Activated CD4-positive, alpha-beta memory T cell treated with anti-CD3 and anti-CD28 coated beads, Interleukin-2, amount 10 ng/mL, durations not matched to agents 7 days and 5 days (primary cell): ENCODE measurements at places on chromosomes 12 and 14.

GRCh38 chr12:46430340-46430948 lies 57.9 kb upstream of the SLC38A2 start:
- no peak for DNase-seq

GRCh38 chr14:103562429-103563225 lies at the start of the genes BAG5 and COA8:
TSS of gene BAG5 (minus strand) at chr14:103562657. CDS start at chr14:103561164, 1,493 bp downstream.
TSS of gene COA8 (plus strand) at chr14:103562960. CDS start at chr14:103563002, 42 bp downstream.
- DNase-seq = peak; percentile 88

- DNase-seq = no peak
Observed at GRCh38 chr14:76985540-76986230, 42.8 kb downstream of the IRF2BPL start.

DNA sequence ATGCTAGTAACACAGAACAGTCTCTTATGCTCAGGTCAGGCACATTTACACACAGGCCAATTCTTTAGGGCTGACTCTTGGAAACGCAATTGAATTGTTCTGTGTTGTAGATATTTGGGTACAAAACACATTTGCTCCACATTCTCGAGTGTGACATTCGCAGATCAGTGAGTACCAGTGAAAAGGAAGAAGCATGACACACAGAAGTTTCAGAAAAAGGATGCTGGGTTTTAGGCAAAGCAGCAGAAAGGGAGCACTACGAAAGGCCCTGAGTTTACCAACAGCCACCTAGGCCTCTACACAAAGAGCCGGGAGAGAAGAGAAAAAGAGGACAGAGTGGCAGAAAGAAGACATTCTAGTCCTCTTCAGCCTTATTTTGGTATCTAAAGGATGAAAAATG lies 254.4 kb upstream of the BTG1 start:
- DNase-seq = no peak

GRCh38 chr14:32078023-32078857 lies 1.1 kb downstream of the ARHGAP5 start:
- DNase-seq = peak; percentile 29

DNA sequence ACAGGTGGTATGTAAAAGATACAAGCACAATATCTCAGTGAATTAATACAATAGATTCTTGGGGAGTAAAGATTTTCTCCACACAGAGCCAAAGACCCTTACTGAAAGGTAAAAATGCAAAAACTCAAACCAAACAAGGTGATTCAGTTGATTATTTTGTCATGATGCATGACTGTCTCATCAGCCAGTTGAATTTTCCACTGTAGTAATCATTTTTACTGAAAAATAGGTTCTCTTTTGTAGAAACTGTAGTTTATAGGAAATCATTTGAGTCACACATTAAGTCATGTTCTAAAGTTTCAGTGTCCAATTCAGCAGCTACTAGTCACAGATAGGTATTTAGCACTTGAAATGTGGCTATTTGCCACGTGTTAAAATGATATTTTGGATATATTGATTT lies 53.6 kb downstream of the PPFIA2 start:
- DNase-seq = no peak

- DNase-seq = no peak
Observed at GRCh38 chr14:68160779-68161546, 341.4 kb downstream of the RAD51B start.

DNA sequence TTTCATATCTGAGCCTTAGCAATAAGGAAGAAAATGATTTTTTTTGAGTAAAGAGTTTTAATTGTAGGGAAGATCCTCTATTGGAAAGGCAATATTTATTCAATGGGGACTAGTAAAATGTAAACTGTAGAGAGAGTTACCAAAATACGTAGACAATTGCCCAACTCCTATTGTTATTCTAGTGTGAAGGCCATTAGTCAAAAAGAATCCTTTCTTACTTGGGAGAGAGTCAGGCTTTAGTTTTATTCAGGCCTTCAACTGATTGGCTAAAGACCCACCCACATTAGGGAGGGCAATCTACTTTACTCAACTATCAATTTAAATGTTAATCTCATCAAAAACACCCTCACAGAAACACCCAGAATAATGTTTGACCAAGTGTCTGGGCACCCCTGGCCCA lies 485.8 kb upstream of the ATXN7L3B start:
- DNase-seq = no peak

- no peak for DNase-seq
Observed at GRCh38 chr14:45810152-45810872, 557.3 kb upstream of the MIS18BP1 start.

GRCh38 chr12:55713721-55714120 lies 2.1 kb upstream of the BLOC1S1 start:
- DNase-seq = no peak

GRCh38 chr14:69670093-69670492 lies 58.7 kb downstream of the SUSD6 start:
- DNase-seq = no peak

DNA sequence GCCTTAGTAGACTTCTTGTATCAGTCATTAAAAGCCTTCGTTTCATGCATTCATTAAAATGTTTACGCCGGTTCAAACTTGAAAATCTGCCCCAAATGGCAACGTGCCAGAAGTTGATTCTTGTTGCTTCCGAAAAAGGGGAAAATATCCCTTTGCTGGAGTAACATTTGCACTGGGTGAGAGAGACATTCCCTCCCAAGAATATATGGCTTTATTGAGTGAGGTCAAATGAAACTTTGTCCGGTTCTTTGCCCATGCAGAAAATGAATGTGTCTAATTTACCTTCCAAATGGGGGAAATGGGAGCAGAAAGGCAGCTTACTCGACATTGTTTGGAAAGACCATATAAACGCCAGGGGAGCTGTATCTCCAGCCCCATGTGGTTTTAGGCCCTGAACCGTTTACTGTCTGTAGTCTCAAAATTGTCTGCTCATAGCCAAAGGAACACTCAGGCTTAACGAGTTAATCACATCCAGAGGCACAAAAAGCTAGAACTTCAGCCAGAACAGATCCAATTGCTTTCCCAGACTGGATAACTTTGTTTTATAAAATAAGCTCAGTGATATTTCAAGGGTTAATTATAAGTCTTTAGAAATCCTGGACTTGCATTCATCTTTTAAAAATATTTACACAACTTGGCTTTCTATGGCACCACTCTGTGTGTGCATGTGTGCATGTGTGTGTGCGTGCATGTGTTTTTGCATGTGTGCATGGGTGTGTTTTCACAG lies 2.9 kb upstream of the EMP1 start:
- DNase-seq = no peak

GRCh38 chr12:43969882-43970281 lies 134.0 kb downstream of the TMEM117 start:
- DNase-seq = no peak

DNA sequence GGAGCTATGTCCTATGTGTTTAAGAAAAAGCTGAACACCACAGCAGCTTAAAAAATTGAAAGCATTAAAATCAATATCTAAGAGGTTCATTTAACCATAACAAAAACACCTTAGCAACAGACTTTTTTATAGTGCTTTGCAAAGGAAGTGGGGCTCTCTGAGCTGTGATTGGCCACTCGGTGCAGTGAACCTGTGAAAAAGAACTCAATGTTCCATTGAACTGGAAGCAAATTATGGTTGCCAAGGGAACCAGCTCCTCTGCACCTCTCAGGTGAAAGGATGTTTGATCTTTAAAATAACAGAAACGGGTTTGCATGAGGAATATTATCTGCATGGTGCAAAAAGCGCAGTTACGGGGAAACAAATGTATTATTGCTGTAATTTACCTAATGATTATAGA lies 149.4 kb downstream of the SNAPC1 start:
- DNase-seq = no peak

DNA sequence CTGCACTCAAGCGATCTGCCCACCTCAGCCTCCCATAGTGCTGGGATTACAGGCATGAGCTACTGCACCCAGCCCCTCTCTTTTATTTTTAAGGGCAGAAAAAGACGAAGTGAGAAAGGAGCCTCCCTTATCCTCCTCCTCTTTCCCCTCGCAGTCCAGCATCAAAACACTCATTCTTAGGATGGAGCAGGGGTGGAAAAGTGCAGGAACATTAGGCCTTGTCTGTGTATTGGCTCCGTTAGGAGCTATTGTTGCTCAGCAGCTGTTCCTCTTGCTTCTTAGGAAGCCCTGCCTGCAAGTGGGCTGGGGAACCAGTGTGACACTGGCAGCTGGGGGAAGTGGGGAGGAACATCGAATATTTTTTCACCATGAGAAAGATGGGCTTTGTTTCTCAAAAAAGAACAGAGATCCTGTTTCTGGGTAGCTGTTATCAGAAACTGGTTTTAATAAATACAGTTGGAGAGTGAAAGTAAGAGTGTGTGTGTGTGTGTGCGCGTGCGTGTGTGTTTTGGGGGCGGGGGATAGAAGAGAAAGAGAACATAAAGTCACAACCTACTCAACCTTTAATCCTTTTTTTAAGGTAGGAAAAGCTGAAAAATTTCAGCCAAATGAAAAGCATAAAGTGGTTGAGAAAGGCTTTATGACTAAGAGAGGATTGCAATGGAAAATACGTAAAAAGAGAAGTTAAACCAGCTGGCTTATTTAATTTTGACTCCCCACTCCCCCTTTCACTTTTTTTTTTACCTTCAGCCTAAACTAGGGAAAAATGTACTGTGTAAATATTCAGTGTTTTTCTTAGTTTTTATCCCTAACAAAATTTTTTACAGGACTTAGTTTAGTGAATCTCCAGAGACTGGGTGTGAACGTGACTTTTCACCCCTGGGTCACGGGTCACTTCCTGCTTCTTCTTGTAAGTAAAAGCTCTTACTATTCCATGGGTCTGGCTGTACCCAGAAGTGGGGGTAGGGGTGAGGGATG lies 197.2 kb upstream of the PLEKHG7 start:
- peak; percentile 59 for DNase-seq

DNA sequence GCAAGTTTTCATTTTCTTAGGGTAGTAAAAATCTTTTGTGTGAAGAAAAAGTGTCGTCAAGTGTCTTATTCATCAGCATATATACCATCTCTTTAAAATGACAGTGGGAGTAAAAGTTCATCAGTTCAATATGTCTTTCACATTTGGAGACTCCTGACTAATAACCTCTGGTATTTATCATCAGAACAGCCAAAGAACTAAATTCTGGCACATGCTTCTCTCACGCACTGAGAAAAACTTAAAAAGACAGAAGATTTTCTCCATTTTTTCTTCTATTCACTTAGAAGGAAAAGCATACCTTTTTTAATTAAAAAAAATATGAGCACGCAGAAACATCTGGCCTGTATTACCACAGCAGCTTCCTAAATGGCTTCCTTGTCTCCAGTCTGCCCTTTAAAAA lies 265.7 kb downstream of the AKAP6 start:
- DNase-seq = no peak

DNA sequence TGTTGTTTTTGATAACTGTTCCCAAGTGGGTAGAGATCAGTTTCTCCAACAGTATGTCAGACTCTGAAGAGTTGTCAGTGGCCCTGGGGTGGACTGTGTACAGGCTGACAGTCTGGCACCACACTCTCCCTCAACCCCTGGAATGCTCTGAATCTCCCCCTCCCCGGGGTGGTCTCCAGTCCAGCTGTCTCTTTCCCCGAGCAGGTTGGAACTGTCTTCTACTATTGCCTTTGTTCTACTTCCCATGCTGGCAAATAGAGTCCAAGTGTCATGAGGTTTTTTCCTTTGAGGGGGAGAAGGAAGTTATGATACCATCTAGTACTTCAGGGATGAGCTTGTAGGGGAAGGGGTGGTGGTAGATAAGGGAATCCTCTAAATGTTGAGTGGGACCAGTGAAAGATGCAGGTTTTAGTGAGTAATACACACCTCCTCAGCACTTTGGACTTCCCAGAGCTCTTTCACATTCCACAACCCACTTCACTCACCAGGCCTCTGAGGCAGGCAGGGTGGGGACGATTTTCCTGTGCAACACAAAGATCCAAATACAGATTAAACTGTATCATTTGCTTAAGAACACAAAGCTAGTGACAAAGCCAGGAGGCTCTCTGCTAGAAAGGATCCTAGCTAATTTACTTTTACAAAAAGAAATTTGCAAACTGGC lies 170.7 kb upstream of the GZMB start:
- DNase-seq = no peak

DNA sequence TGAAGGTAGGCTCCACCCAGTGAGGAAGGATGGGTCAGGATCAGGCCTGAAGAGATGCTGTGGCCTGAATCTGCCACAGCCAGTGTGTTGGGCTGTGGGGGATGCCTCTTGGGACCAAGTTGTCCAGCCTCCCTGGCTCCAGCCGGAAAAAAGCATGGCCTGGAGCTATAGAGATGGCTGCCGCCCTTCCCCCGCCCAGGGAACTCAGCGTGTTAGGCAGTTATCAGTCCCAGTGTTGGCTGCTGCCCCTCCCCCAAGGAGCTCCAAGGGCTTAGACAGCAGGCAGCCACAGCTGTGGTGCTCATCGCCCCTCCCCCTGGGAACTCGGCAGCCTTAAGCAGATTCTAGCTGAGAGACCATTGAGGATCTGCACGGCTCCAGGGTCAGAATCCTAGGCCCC lies 158.0 kb downstream of the CAPZA3 start:
- DNase-seq = no peak

DNA sequence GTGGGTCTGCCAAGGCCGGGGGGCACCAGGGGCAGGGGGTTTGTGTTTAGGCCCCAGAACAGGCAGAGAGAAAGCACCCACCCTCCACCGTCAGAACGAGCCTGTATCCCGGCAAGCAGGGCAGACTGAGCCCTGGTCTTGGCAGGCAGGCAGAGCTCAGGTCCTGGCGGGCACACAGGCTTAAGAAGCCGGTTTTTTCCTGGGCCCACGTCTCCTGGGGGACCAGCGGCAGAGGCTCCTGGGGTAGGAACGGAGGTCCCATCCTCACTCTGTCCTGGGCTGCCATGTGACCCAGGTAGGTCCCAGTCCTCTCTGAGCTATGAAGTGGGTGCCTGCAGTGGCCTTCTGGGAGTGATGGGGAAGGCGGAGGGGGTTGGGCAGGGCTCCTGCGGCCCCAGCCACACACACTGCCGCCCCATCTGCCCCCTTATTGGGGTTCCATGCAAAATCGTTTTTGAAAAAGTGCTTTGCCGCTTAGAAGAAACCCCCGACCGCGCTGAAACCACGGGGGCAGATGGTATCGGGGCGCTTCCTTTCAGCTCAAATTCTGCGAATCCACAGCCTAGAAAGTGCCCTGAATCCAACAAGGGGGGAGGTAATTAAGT lies 24.2 kb downstream of the SH2B3 start:
- peak; percentile 86 for DNase-seq

GRCh38 chr14:72892103-72892878 lies 1.6 kb downstream of the DPF3 start:
- DNase-seq = peak; percentile 55

GRCh38 chr14:106094654-106095189 lies 568.3 kb downstream of the TMEM121 start:
- peak; percentile 78 for DNase-seq

GRCh38 chr14:53620317-53620716 lies 336.3 kb downstream of the BMP4 start:
- no peak for DNase-seq

- no peak for DNase-seq
Observed at GRCh38 chr14:38291681-38292467, 36.0 kb upstream of the CLEC14A start.

DNA sequence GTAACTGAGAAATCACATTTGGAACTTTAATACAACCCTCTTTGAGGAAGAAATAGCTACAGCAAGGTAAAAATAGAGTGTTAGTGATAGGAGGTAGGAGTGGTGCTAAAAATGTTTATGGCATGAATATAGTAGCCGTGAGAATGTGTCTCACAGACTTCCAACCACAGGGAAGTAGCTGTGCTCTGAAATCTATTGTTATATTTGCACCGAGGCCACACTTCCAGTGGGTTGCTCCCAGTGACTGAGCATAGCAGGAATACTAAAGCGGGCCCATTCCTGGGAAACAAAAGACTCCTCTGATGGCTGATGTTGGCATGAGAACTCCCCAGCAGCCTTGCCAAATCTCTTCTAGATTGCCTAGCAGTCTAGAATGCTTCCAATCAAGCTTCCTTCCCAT lies 174.1 kb upstream of the PLXNC1 start:
- DNase-seq = no peak

GRCh38 chr14:75361751-75362433 lies 65.9 kb upstream of the JDP2 start:
- DNase-seq = no peak

GRCh38 chr12:6199531-6200255 lies 507 bp upstream of the CD9 start:
- DNase-seq = no peak
